ENCODE measurements at places on chromosomes 6 and 20.

GRCh38 chr20:6164421-6165341 lies 41.9 kb upstream of the FERMT1 start:
- no peak for DNase-seq

GRCh38 chr20:57435498-57436222 lies 44.5 kb downstream of the RBM38 start:
- no peak for DNase-seq

DNA sequence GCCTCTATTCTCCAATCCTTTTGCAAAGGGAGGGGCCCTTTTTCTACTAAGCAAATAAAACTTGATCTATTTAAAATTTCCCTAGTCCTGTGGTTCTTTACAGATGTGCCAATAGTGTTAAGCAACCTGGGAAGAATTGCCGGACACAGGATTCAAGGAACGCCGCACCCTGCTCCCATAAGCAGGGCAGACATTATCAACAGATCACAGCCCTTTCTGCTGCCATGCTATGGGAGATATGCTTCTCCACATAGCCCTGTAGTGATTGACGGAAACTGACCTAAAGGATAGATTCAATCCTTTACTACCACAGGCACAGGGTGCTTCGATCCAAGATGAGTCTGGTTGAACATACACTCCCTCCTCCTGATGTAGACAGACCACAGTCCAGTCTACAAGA lies 118.4 kb upstream of the TRAF3IP2 start:
- no peak for DNase-seq

- DNase-seq = no peak
Observed at GRCh38 chr6:139706912-139707311, 332.5 kb upstream of the CITED2 start.

- no peak for DNase-seq
Observed at GRCh38 chr6:100761841-100762240, 119.3 kb downstream of the ASCC3 start.

DNA sequence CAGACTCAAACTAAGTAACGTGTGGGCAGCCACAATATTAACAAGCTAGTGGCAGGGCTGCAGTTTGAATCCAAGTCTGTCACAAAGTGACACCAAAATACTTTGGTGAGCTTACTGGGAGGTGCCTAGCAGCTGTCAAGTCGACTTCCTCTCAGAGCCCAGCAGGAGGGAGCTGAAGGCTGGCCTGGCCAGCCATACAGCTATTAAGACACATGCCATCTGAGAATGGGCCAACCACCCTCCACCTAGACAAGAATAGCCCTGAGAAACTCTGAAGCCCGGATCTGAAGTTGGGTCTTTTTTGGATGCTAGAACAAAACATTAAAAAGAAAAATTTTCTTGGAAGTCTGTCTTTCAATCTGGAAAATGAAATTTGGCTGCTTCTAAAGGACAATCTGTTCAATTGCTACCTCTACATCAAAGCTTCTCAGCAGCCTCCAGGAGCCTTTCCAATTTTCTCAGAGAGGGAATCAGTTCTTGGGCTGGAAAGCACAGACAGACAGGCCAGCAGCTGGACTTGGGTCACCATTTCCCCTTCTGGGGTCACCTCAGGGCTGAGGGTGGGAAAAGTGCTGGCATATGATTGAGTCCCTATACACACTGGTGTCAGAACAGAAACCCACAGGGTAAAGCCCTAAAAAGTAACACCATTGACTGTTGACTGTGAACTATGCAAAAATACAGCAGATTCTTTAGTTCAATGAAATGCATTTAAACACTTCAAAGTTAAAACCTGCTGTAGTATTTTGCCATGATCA lies 42.9 kb downstream of the UQCC1 start:
- DNase-seq = no peak

- DNase-seq = no peak
Observed at GRCh38 chr20:44914924-44915323, 5.1 kb downstream of the PABPC1L start.

Data from stimulated activated CD8-positive, alpha-beta memory T cell treated with anti-CD3 and anti-CD28 coated beads, Interleukin-4, amount 100 ng/mL, for 4 hours (primary cell).